ENCODE measurements at places on chromosomes 16 and 17. TPM values are rescaled to one million over a fixed set of nuclear protein-coding genes. Genes with fewer than 3 reads are reported as not detected.

ABCA5 gene
- total RNA-seq: 9.8 TPM

GRCh38 chr16:51637770-51638094 is 486.7 kb upstream of the SALL1 start:
- DNase-seq: no peak

DNA sequence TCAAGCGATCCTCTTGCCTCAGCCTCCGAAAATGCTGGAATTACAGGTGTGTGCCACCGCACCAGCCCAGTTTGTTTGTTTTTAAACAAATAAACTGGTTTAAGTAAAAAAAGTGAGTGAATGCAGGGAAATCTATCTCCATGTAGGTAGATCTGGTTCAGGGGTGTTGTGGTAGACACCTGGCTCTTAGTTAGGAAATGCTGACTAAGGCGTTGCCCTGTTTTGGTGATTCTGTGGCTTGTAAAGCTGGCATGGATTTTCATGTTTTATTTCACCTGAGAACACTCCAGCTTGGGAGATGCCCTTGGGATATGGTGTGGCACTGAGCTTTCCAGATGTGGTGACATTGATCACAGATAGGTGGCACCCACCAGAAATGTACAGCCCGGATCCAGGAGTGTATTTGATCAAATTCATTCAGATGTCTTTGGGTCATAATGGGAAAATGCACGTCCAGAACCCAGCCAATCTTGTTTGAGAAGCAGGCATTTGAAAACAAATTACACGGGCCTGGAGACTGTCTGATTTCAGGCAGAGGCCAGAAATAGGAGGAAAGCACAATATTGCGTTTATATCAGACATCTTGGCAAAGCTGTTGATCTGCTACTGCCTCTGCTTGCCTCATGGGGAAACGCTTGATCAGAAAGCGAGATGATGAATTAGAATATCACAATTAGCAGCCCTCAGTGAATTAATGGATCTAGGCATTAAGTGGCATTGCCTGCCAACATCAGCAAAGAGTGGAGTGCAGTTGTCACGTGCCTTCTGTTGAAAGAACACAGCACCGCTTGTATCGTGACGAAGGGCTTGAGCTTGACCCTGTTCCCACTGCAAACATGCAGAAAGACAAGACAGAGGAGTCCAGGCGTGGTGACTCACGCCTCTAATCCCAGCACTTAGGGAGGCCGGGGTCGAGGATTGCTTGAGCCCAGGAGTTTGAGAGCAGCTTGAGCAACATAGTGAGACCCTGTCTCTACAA is 7.3 kb upstream of the IL34 start:
- peak; percentile 34 for DNase-seq

TMC5 gene
- total RNA-seq: not detected

- no peak for DNase-seq
Measured at GRCh38 chr16:65601781-65602180, 479.9 kb upstream of the CDH11 start.

GRCh38 chr17:76528156-76528527 is 9.4 kb downstream of the CYGB start:
- peak; percentile 86 for DNase-seq

MYOCD gene
- total RNA-seq: not detected

DNA sequence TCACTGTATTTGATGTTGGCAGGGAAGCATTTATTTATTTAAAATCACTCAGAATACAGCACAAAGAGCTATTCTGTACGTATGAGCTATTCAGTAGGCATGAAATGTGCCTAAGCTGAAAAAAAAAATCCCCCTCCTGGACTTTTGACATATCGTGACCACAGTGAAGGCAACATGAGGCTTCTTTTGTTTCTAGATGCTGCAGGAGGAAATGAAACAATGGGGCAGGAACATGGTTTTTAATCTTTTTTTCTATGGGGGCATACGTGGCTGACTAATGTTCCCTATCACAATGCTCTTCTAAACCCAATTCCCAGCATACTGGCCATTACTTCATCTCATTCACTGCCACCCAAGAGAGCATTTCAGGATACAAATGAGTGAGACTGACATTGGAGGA is 191.0 kb upstream of the PMFBP1 start:
- no peak for DNase-seq

DNA sequence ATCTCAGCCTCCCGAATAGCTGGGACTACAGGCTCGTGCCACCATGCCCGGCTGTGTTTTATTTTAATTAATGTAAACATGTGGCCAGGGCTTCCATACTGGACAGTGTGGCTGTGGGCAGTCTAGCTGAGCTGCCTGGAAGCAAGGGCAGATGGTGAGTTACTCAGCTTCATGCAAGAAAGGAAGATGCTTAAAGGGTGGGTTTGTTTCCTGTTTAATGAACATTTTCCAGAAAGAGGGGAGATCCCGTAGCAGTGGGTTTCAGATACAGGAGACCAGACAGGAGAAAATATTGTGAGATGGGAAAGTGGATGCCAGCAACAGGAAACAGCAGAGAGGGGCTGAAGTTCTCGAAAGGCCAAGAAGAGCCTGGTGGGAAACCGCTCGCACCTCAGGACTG is 7.3 kb downstream of the MAPK8IP3 start:
- no peak for DNase-seq

PRSS36 gene
- total RNA-seq: not detected

- no peak for DNase-seq
Measured at GRCh38 chr17:37339321-37339720, 36.5 kb upstream of the C17orf78 start.

DNA sequence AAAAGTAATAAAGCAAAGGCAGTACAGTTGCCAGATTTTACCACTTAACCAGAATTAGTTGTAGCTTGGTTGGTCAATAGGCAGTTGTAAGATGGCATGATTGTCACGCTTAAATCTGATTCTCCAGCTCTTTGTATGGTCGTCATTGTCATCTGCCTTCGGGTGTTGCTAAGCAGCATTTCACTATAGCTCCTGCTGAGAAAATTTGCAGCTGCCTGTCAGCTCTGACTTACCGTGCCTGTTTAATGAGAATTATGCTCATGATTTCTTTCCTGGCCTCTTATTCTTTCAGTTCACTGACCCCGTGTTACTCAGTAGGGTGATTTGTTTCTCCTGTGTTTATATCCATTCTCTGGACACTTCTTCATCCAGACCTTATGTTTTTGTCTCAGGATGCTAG is 66.7 kb downstream of the TANGO6 start:
- no peak for DNase-seq

- DNase-seq: peak; percentile 54
Measured at GRCh38 chr16:23013484-23013883, 135.8 kb downstream of the USP31 start.

C16orf74 gene
- 13.3 TPM for total RNA-seq

GRCh38 chr16:50611332-50611934 is 63.2 kb downstream of the NKD1 start:
- peak; percentile 49 for DNase-seq

MT1F gene
- total RNA-seq: 36.3 TPM

DNA sequence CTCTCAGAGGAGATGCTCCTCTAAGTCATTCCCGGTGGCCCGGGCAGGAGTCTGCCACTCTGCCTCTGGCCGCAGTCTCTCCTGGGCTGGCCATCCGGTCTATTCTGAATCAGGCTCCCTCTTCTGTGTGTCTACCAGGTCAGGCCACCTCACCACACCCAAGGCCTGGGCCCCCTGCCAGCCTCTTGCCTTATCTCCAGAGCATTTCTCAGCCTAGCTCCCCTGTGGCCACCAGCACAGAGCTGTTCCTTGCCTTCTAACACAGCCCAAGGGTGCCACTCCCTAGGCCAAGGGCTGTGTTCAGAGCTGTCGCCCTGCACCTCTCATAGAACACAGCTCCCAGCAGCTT is 55.3 kb downstream of the MYO18A start:
- DNase-seq: no peak

- DNase-seq: peak; percentile 73
Measured at GRCh38 chr16:82603784-82604411, 22.9 kb upstream of the CDH13 start.

- DNase-seq: no peak
Measured at GRCh38 chr17:2040219-2040827, 1.5 kb upstream of the OVCA2 start.

- no peak for DNase-seq
Measured at GRCh38 chr17:61495161-61495857, 43.1 kb downstream of the TBX4 start.

Measured in Karpas-422 (cell line).